Neural crest cell (in vitro differentiated cells): ENCODE measurements at places on chromosomes 1 and 21. TPM values are rescaled to one million over a fixed set of nuclear protein-coding genes. Genes with fewer than 3 reads are reported as not detected.

- H3K36me3 ChIP-seq: no peaks in the 10 kb centered on the region
- H3K27ac ChIP-seq: no peak overlapping the region
- H3K27me3 ChIP-seq: no peaks in the 10 kb centered on the region
- peaks cover 8% of the 10 kb centered on the region for H3K4me1 ChIP-seq
Measured at GRCh38 chr1:97137862-97138514, 416.4 kb downstream of the PTBP2 start.

- peak; percentile 8 for DNase-seq
- H3K27ac ChIP-seq: peak overlapping the region; percentile 89
- H3K4me1 ChIP-seq: peaks cover 40% of the 10 kb centered on the region
- H3K4me3 ChIP-seq: peak overlapping the region; percentile 57
- no peaks in the 10 kb centered on the region for H3K27me3 ChIP-seq
Measured at GRCh38 chr1:58852731-58853485, 69.1 kb upstream of the JUN start.

DNA sequence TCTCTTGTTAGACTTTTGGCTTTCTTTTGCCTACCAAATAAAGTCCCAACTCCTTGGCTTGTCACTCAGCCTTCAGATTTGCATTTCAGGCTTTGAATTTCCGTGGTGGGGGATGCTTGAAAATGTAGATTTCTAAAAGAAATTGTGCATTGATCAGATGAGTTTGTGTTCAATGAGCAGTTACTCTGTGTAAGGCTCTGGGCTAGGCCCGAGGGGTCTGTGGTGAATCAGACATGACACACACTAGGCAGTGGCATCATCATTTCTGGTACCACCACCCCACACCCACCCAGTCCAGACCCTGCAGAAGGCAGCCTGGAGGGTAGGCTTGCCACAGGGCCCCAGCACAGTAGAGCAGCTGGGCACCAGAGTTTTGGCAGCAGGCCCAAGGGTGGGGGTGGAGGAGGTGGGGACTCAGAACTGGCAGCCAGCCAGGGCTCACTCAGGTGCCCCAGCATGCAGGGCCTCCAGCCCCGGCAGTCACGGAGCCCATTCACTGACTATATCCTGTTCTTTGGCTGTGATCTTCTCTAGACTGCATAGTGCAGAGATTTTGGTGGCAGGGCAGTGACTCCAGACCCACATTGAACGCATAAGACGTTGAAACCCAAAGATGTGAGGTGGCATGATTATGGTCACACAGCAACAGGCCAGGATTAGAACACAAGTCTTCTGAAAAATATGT lies 97.2 kb upstream of the ARTN start:
- no peak overlapping the region for H3K27ac ChIP-seq
- H3K4me3 ChIP-seq: no peak overlapping the region
- no peaks in the 10 kb centered on the region for H3K27me3 ChIP-seq
- no peak for DNase-seq
- H3K4me1 ChIP-seq: peaks cover 40% of the 10 kb centered on the region

GRCh38 chr1:169958987-169959386 lies 65.3 kb upstream of the SCYL3 start:
- H3K4me3 ChIP-seq: no peak overlapping the region
- no peaks in the 10 kb centered on the region for H3K27me3 ChIP-seq
- no peak overlapping the region for H3K27ac ChIP-seq
- DNase-seq: no peak
- no peaks in the 10 kb centered on the region for H3K36me3 ChIP-seq
- no peaks in the 10 kb centered on the region for H3K4me1 ChIP-seq

Gene CLDN17
- not detected in 2 replicates for total RNA-seq

Gene CLEC20A
- total RNA-seq: not detected in 2 replicates

Gene CRABP2
- total RNA-seq: 606 and 647 TPM in 2 replicates

Gene RAB42
- total RNA-seq: 1.5 and 2.8 TPM in 2 replicates

Gene ACOT11
- 2.7 and 3.1 TPM in 2 replicates for total RNA-seq

Gene SEC16B
- total RNA-seq: 1.4 and 2.1 TPM in 2 replicates
